Foreskin melanocyte (primary cell): ENCODE measurements at places on chromosomes 4 and X.

- DNase-seq = no peak
Measured at GRCh38 chr4:8335848-8336247, 66.3 kb downstream of the HTRA3 start.

- peak; percentile 8 for DNase-seq
Measured at GRCh38 chrX:13167481-13168231, 123.2 kb upstream of the FAM9C start.

DNA sequence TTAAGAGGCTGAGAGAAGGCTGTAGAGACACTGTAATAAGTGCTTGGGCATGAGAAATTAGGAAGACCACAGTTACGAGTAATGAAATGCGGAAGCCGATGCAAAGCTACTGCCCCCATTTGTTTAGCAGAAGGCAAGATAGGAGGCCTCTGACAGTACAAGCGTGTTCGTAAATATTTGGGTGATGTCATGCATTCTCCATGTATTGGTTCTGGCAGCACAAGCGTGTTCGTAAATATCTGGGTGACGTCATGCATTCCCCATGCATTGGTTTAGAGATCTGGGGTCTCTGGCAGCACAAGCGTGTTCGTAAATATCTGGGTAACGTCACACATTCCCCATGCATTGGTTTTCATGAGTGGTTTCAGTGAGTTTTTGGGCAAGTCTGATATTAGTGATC lies 661.5 kb upstream of the FRG1 start:
- no peak for DNase-seq

GRCh38 chrX:129938081-129938480 lies 32.1 kb downstream of the UTP14A start:
- DNase-seq = no peak

GRCh38 chrX:129719268-129719667 lies 19.5 kb upstream of the XPNPEP2 start:
- no peak for DNase-seq

- DNase-seq = no peak
Measured at GRCh38 chr4:77015390-77015789, 60.4 kb downstream of the CCNI start.

DNA sequence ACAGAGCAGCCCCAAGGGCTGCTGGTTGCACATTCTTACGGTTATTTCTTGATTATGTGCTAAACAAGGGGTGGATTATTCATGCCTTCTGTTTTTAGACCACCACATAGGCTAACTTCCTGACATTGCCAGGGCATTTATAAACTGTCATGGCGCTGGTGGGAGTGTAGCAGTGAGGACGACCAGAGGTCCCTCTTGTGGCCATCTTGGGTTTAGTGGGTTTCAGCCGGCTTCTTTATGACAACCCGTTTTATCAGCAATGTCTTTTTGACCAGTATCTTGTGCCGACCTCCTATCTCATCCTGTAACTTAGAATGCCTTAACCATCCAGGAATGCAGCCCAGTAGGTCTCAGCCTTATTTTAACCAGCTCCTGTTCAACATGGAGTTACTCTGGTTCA lies 212.4 kb upstream of the GRID2 start:
- DNase-seq = peak; percentile 29

GRCh38 chr4:129131343-129131742 lies 35.4 kb downstream of the C4orf33 start:
- DNase-seq = no peak

GRCh38 chrX:42855259-42855658 lies 77.3 kb upstream of the PPP1R2C start:
- no peak for DNase-seq

- DNase-seq = no peak
Measured at GRCh38 chrX:46755671-46756070, 3.2 kb downstream of the SLC9A7 start.

DNA sequence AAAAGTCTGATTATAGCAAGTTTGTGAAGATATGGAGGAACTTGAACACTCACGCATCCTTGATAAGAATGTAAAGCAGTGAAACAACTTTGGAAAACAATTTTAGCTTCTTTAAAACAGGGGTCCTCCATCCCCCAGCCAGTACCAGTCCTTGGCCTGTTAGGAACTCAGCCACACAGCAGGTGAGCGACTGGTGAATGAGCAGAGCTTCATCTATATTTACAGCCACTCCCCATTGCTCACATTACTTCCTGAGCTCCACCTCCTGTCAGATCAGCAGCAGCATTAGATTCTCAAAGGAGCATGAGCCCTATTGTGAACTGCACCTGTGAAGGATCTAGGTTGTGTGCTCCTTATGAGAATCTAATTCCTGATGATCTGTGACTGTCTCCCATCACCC lies 530.3 kb upstream of the PRKX start:
- DNase-seq = no peak

- DNase-seq = peak; percentile 94
Measured at GRCh38 chr4:52721968-52722815, 29.0 kb downstream of the ERVMER34-1 start.

DNA sequence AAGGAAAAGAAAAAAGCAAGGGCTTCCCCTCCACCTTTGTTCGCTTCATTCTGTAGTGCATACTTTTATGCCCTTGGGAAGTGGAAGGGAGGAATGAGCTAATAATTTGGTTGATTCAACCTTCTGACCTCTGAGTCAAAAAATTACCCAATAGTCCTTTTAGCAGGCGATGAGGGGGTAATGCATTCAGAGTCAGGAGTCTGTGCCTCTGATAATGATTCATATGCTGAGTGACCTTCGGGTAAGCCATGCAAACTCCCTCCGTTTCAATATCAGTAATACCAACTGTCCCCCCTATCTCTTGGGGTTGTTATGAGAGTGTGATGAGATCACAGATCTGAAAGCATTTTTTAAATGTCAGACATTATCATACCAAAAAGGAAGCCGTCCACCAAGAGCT lies 41.6 kb upstream of the ACSL4 start:
- peak; percentile 27 for DNase-seq

- DNase-seq = no peak
Measured at GRCh38 chr4:34245276-34245675, 1999.0 kb downstream of the ARAP2 start.

GRCh38 chr4:118834070-118834469 lies 1.9 kb downstream of the SEC24D start:
- no peak for DNase-seq

DNA sequence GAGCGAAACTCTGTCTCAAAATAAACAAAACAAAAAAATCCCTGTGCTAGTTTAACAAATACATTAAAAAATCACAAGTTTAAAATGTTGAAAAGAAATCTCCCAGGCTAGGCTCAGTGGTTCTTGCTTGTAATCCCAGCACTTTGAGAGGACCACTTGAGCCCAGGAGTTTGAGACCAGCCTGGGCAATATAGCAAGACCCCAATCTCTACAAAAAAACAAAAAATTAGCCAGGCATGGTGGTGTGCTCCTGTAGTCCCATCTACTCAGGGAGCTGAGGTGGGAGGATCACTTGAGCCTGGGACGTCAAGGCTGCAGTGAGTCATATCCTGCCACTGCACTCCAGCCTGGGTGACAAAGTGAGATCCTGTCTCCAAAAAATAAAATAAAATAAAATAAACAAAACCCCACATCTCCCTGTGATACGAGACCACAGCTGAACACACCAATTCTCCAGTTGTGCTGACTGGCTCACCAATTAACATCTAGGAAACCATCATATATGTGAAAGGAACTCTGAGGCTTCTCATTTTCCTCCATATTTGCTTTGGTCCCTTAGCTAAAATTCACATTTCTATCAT lies 7.3 kb downstream of the RPS4X start:
- no peak for DNase-seq

DNA sequence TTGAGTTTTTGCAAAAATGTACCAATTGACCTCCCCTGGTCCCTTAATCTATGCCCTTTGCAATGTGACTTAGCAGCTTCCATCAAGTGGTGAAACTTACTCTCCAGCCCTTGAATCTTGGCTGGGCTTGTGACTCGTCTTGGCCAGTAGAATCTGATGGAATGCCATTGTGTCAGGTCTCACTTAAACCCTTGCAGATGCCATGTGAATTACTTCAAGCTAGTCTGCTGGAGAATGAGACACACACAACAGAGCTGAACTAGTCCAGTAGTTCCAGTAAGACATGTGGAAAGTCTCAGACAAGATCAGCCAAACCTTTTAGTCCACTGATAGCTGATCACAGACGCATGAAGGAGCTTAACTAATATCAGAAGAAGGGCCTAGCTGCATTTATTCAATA lies 567.8 kb upstream of the CPEB2 start:
- DNase-seq = no peak

- DNase-seq = no peak
Measured at GRCh38 chr4:8461616-8462015, 21.0 kb downstream of the TRMT44 start.

GRCh38 chr4:45482346-45482745 lies 641.5 kb downstream of the GABRG1 start:
- no peak for DNase-seq

DNA sequence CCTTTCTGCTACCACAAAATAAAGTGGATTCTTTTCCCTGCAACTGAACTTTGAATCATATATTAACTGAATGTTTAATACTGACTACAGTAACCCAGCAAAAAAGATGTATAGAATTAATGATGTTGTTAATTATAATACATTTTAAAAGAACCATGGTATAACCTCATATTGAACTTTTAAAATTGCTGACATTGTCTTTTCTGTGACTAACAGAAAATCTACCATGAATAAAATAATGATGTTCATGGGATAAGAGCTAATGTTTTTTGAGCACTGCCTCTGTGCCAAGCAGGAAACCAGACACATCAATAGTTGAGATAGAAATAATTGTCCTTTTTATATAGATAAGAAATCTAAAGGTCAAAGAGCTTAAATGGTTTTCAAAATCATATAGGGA lies 691.9 kb downstream of the PDHA2 start:
- DNase-seq = no peak

GRCh38 chrX:118989886-118990285 lies 15.5 kb downstream of the LONRF3 start:
- no peak for DNase-seq

- DNase-seq = no peak
Measured at GRCh38 chr4:101183666-101184373, 163.5 kb downstream of the PPP3CA start.

- no peak for DNase-seq
Measured at GRCh38 chr4:112759313-112759712, 122.4 kb downstream of the LARP7 start.

GRCh38 chrX:130060122-130061069 lies 49.9 kb downstream of the ELF4 start:
- DNase-seq = peak; percentile 53

DNA sequence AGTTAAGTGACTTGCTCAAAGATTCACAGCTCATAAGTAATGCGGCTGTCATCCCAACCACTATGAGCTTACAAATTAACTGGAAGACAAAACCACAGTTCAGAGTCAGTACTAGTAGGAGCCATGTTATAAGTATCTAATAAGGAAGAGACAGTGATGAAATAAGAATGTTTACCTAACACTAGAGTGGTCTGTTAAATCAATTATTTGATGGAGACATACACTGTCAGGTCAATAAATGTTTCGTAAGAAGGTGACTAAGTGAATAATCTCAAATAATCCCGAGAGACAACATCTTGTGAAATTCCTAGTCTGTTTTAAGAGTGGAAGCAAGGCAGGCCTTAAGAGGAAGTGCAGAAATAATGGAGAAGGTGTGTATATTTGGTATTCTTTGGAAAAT lies 25.8 kb upstream of the AMELX start:
- DNase-seq = no peak

DNA sequence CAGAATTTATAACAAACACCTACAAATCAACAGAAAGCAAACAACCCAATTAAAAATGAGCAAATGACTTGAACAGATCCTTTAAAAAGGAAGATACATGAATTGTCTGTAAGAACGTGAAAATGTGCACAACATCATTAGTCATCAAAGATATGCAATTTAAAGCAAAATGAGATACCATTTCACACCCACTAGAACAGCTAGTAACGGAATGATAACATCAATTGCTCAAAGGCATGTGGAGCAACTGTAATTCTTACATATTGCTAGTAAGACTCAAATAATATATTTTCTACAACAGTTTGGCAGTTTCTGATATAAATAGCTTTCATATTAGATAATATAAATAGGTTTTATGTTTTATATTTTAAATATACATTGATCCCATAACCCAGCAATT lies 82.5 kb downstream of the LCORL start:
- DNase-seq = no peak
